Stimulated activated CD4-positive, alpha-beta T cell treated with anti-CD3 and anti-CD28 coated beads, Interleukin-4, amount 100 ng/mL, for 4 hours (primary cell): ENCODE measurements at places on chromosomes 1 and 21.

- no peak for DNase-seq
Observed at GRCh38 chr1:187070076-187070475, 241.3 kb downstream of the PLA2G4A start.

DNA sequence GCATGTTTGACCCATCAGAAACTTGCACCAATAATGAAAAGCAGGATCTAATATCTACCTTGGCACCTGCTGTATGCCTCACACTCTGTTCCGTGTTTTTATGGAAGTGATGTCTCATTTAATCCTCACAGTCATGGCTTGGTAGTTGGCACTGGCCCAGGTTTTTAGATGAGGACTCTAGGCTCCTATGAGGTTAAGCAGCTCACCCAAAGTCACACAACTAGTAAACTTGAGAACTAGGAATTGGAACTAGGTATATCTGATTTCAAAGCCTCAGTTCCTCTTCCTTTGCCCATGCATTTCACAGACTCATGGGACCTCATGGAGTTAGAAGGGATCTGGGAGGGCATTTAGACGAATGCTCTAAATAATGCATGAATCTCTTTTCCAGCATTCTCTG, 21.3 kb upstream of the TARBP1 start:
- DNase-seq: no peak

GRCh38 chr1:178607718-178608408, 95.0 kb downstream of the TEX35 start:
- no peak for DNase-seq

GRCh38 chr1:25113086-25113485, 119.2 kb downstream of the SYF2 start:
- DNase-seq: no peak

DNA sequence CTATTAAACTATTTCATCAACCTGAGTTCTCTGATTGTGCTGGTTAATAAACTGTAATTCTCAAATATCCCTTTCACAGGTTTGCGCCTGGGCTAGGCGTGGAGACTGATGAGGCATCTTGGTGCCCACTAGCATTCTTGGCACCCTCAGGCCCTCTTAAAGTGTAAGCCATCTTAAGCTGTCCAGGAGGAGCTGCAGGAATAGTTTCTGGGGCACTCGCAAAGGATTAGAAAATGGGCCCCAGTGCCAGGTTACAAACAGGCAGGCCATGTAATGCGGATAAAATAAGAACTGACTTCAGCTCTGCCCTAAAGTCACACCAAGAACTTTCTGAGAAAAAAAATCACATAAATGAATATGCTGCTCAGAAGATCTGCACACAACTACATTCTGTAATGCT, 1.1 kb downstream of the CASQ2 start:
- no peak for DNase-seq

DNA sequence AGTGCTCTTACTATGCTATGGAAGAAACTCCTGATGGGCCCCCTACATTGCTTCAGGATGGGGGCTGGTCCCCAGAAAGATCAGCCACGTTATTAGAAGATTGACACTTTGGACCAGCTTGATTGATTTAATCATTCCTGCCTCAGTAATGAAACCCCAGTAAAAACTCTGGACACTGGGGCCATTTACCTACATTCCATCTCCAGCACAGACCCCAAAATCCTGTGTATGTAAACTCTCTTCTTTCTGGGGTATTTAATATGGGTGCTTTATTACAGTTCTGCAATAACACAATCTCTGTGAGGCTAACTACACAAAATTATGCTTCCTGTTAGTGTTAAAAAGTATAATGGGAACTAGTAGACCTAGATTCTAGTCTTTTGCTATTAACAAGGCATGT, 96.6 kb downstream of the KCNK1 start:
- DNase-seq: no peak

- no peak for DNase-seq
Observed at GRCh38 chr1:17689011-17689410, 66.1 kb upstream of the ACTL8 start.

DNA sequence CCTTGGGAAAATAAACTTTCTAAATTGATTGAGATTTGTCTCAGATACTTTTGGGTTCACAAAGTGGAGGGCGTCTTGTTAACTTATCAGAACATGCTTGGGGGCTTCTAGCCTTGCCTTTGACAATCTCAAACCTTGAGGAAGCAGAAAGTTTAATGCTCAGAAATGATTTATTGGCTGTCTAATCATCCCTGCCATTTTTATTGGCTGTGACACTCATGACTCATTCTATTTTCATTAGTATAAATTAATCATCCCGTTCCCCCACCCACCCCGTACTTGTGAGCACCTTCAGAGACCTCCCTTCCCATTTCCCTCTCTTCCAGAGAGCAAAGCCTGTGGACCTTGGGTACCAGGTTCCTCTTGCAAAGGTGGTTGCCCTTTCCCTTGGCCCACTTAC, 87.1 kb downstream of the FGGY start:
- no peak for DNase-seq

GRCh38 chr21:38626306-38626705, 128.0 kb upstream of the ERG start:
- no peak for DNase-seq
